ENCODE measurements at places on chromosomes 12 and 14.

GRCh38 chr12:104640956-104641355 lies 184.2 kb downstream of the CHST11 start:
- DNase-seq: no peak

GRCh38 chr14:52776816-52777215 lies 14.6 kb downstream of the GNPNAT1 start:
- no peak for DNase-seq

- no peak for DNase-seq
Measured at GRCh38 chr12:52235001-52235764, 2.1 kb downstream of the KRT7 start.

DNA sequence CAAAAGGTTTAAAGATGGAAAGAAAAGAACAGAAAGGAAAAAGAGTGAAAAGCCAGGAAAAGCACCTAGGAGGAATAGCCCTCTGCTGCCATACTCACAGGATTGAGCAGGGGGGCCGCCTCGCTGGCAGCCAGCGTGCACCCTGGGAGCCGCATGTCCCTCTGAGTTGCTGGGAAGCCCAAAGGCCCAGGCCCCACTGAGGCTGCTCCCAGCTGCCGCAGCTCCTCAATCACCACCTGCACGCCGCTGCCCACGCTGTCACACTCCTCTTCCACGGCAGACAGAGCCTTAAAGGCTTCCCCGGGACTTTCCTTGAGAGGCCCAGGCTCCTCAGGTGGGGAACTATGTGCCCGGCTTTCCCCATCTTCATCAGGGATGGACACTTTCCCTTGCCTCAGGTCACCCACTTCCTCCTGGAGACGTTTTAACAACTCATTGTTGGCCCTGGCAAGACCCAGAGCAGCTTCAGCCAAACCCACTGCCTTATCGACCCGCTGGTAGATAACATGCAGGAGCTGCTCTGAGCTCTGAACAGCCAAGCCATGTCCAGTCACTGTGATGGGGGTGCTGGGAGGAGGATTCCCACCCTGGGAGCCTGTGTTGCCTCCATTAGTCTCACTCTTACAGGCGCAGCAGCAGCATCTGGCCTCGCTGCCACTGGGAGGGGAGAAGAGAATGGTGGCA lies 11.5 kb downstream of the C14orf93 start:
- DNase-seq: no peak

DNA sequence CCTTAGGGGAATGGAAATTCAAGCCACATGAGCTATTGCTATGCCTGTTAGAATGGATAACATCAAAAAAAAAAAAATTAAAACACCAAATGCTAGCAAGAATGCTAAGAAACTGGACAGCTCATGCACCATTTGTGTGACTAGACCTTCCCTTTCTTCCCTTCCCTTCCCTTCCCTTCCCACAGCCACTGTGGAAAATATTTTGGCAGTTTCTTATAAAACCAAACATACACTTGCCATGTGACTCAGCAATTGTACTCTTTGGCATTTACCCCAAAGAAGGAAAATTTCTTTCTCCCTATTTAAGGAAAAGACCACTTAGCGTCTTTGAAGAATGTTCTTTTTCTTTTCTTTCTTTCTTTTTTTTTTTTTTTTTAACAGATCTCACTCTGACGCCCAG lies 49.1 kb upstream of the FKBP4 start:
- DNase-seq: no peak

GRCh38 chr14:59538936-59539335 lies 37.7 kb downstream of the CCDC175 start:
- DNase-seq: no peak

- no peak for DNase-seq
Measured at GRCh38 chr12:43235721-43236120, 316.3 kb downstream of the ADAMTS20 start.

DNA sequence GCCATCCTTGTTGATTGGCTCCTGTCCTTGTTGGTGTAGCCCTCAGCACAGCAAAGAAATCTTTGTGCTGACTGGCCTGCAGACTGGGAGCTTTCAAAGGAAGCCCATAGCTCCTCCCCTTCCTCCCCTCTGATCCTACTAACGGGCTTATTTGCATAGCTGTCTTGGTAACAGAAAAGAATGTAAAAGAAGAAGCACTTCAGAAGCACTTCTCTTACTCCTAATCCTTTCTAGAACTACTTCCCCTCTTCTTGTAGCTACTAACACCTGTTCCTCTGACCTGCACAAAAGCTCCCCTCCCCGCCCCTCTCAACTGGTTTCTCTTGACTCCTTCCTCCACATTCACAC lies 14.3 kb upstream of the RIC8B start:
- DNase-seq: no peak

- no peak for DNase-seq
Measured at GRCh38 chr12:24230061-24230701, 280.7 kb upstream of the SOX5 start.

DNA sequence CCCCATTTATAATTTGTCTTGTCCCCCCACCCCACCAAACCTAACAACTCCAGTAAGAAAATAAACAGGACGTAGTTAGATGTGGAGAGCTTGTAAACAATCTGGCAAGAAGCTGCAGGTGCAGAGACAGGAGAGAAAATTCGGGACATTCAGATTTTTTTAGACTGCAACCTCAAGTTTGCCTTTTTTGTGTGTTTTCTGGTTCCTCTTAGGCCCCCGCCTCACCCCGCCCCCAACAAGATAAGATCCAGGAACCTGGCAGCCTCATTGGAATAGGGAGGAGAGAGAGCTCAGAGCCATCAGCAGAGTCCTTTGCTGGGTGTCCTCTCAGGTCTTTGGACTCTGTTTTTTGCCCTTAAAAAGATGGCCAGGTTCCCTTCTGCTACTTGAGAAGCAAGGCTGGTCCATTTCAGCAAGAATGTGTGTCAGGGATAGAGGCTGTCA lies 2.9 kb downstream of the HOXC10 start:
- DNase-seq: no peak

- DNase-seq: no peak
Measured at GRCh38 chr12:12577786-12578185, 15.1 kb upstream of the DUSP16 start.

GRCh38 chr12:92516277-92516600 lies 186.6 kb upstream of the PLEKHG7 start:
- DNase-seq: peak; percentile 16

DNA sequence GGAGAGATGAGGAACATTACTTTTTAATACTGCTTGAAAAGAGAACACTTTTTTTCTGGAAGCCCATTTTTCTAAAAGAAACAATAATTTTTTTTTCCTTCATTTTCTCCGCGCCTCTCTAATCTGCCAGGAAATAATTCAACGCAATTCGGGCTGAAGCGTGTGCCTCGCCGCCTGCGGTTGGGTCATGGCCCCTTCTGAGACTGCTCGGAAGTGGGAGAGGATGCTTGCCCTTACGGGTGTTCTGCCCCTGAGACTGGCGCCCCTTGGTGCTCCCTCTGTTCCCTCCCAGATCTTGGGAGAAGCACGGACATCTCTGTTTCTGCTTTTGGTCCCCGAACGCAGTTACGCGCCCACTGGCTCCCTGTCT lies 332 bp upstream of the TBC1D30 start:
- no peak for DNase-seq

- DNase-seq: no peak
Measured at GRCh38 chr14:93548102-93548843, 117.5 kb downstream of the UNC79 start.

DNA sequence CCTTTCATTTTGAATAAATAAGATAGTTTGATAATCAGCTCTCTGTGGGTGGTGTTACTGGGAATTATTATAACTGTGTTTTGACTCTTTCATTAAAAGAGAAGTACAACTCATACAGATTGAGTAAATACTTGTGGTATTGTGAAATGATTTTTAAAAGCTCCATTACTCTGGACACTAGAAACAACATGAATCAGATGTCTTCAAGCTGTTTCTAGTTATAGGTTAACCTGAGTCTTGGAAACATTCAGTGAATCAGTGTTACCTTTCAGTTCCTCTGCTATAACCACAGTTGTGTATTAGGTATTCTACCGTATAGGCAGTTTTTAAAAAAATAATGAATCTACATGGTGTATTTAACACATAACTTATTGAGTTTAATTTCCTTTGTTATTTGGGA lies 128.4 kb upstream of the SSTR1 start:
- no peak for DNase-seq

DNA sequence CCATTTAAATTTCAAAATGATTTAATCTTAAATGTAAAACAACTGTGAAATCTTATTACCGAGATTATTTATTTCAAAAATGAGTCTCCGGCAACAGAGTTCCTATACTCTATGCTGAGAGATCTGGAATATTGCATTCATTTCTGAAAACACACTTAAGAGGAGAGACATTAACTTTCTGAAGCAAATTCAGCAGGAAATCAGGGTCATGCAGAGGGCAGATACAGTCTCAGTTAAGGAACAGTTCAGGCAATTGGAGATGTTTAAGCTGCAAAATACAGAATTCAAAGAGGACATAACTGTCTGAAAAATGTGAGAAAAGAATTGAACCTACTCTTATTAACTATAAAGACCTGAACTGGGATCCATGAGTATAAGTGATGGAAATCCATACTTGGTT lies 320.7 kb downstream of the PAWR start:
- no peak for DNase-seq

GRCh38 chr14:69688299-69688649 lies 76.9 kb downstream of the SUSD6 start:
- DNase-seq: no peak

GRCh38 chr12:13981990-13982389 lies 588 bp upstream of the GRIN2B start:
- peak; percentile 49 for DNase-seq

GRCh38 chr14:56896231-56896630 lies 86.0 kb upstream of the OTX2 start:
- DNase-seq: no peak
